ENCODE measurements at places on chromosomes 16 and 17.

GRCh38 chr16:84511180-84511800 lies 6.8 kb upstream of the MEAK7 start:
- peak; percentile 83 for DNase-seq

GRCh38 chr17:72438783-72439182 lies 318.0 kb downstream of the SOX9 start:
- DNase-seq, result no peak

DNA sequence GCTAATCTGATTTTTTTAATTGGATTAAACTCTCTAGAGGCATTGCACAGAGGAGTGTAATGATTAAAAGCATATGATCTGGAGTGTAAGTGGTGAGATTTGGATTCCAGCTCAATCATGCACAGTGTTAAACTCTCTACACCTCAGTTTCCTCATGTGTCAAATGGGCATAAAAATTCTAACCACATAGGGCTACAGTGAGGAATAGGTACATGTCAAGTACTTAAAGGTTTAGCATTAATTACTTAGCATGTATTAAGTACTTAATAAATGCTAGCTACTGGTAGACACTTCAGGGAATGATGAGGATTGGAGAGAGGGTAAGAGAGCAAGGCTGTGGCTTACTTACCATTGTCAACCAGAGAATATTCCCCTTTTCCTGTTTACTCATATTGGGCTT lies 17.1 kb downstream of the ERI2 start:
- no peak for DNase-seq

GRCh38 chr17:61467416-61468262 lies 15.4 kb downstream of the TBX4 start:
- DNase-seq, result peak; percentile 39

GRCh38 chr17:59675231-59675630 lies 32.0 kb downstream of the PTRH2 start:
- no peak for DNase-seq

All from iris pigment epithelial cell (primary cell).